ENCODE measurements at places on chromosomes 6 and 20. TPM values are rescaled to one million over a fixed set of nuclear protein-coding genes. Genes with fewer than 3 reads are reported as not detected.

Gene KHDC1
- 0.60 TPM for total RNA-seq

Gene KIFC1
- total RNA-seq, result 1.6 TPM

Gene FILIP1
- total RNA-seq, result 0.06 TPM

Gene DNMT3B
- total RNA-seq, result 0.36 TPM
